Activated naive CD8-positive, alpha-beta T cell treated with anti-CD3 and anti-CD28 coated beads, Interleukin-2, amount 50 U/mL, for 16 hours (primary cell): ENCODE measurements at places on chromosomes 13 and 19.
A peak's percentile ranks its signal among the peaks of the same experiment; 100 is the strongest.

GRCh38 chr13:41588899-41589298, 131.5 kb downstream of the RGCC start:
- no peak for DNase-seq

DNA sequence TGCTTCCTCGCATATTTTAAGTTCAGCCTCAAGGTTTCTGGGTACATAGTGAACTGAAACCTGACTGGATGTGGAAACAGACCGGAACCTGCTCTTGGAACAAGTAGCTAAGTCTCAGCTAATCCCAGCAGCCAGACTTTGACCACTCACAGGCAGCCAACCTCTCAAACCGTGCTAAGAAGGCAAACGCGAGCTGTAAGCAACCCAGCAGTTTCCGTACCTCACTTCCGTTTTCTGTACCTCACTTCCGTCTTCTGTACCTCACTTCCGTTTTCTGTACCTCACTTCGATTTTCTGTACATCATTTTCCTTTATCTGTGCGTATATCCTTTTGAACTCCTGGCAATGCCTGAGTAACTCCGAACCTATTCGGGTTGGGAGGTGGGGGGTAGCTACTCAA, 96.8 kb downstream of the SUCLA2 start:
- DNase-seq, result no peak

DNA sequence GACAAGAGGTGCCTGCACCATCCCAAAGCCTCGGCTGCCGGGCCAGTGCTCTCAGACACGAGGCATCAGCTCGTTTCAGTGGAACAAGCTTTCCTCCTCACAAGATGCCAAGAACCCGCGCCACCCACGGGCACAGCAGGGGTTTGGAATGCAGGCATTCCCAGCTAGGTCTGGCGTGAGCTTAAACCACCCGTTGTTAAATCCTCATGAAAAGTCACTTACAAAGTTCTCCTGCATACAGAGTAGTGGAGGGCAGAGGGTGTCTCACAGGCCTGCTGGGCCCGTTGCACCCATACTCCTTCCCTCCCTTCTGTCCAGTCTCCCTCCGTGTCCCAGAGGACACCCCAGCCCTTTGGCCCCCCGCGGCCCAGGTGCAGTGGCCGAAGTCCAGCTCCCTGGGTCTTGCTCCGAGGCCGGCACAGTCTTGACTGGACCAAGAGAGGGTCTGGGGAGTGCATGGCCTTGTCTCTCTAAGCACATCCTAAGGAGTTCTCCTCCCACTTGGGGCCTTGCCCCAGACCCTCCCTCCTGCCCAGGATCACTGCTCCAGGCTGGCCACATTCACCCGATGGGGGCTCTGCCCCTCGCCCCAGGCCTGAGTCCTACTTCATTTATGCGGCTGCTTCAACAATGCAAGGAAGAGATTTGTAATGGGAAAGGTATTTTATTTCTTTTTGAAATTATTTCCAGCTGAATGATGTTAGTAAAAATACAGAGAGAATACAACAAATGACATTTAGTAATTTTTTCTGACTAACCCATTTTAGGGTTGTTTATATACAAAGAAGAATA, 35.2 kb upstream of the GRTP1 start:
- DNase-seq, result no peak

DNA sequence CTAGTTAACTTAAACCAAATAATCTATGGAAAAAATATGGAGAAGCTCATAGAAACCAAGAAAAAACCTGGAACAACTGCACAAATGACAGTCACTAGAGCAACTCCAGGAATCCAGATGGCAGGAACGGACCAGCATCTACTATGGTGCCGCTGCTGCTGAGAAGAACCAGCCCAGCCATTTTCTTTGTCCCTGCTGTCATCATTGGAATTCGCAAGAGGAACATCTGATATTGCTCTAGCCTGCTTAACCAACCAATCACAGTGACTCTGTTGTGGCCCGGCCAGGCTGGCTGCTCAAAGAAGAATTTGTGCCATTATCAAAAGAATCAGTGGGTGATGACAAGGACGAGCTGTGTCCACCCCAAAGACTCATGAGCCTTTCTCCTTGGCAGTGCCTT, 33.1 kb upstream of the CEBPA start:
- no peak for DNase-seq

DNA sequence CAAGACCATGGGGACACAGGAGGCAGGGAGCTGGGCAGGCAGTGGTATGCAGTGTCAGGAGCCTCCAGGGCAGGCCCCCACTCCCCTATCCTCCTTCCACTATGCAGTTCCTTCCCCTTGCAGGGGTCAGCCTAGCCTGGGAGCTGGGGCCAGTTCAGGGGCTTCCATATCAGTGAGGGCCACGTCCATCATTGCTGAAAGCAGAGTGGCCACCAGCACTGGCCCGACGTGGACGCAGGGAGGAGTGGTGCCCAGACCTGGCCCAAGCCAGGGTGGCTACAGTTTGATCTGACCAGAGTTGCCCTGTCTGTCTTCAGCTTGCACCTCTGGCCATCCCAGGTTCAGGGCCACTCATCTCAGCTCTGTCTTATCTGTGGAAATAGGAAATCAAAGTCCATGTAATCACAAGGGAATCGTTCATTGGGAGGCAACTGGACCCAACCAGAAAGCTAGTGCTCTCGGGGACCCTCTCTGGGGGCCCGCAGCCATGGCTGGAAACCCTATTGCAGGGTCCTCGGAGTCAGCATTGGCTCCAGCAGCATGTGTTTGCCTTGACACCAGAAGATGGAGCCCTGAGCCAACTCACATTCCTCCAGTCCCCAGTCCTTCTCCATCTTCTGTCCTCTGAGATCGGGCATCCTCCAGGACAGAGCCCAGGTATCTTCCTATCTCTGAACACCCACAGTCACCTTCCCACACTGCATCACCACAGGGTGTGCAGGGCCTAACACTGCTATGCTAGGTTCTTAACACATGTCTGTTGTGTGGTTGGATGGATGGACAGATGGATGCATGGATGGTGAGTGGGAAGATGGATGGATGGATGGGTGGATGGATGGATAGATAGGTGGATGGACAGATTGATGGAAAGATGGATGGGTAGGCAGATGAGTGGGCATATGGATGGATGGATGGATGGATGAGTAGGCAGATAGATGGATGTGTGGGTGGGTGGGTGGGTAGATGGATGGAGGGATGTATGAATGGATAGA, 75.7 kb upstream of the KCTD15 start:
- no peak for DNase-seq

DNA sequence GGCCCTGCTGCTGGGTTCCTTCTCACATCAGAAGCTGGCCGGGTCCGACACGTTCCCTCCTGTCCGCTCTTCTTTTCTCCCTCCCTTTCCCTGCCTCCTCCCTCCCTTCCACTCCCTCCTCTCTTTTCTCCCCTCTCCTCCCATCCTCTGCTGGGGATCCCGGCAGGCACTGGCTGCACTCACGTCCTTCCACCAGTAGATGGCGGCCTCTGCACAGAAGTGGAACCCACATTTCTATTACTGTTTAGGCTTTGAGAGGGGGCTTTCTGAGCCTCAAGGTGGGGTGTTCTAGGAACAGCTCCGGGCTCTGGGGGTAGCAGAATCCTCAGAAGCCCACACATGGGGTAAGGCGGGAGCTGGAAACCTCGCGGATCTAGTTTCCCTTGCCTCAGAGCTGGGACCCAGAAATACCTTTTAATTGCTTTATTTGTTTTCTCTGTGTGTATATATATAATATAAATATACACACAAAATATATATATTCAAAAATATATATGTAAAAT, 294.2 kb downstream of the ZNF536 start:
- no peak for DNase-seq

GRCh38 chr13:85808811-85809210, 9.6 kb upstream of the SLITRK6 start:
- no peak for DNase-seq

DNA sequence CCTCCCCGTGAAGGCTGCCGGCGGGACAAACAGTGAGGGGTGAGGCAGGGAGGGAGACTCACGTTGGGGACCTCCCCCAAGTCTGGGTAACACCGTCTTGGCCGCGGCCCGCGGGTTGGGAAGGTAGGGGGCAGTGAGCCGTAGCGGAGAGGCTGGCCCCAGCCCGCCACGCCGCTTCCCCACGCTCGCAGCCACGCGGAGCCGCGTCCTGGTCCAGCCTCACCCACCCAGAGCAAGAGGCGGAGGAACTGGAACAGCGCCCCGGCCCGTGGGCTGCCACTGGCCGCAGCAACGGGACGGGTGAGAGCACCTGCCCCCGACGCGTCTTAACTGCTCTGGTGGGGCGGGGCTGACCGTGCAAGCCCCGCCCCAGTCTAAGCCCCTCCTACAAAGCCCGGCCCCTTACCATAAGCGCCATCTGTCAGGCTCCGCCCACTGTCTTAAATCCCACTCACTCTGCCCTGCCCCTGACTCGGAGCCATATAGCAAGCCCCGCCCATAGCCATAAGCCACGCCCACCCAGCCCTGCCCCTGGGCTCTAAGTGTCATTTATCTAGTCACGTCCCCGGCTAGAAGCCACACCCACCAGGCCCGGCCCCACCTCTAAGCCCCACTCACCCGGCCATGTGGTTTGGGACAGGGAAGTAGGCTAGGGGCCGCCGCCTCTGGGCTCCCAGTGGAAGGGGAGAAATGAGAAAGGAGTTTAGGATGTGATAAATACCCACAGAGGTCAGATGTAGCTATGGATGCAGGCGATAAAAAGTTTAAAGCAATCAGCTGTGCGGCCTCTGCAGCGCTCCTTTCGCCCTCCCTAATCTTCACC, 2.1 kb upstream of the CCL25 start:
- DNase-seq, result peak; percentile 87

GRCh38 chr19:5751709-5752108, 31.3 kb downstream of the CATSPERD start:
- no peak for DNase-seq

GRCh38 chr13:102587916-102588315, 8.9 kb upstream of the TPP2 start:
- no peak for DNase-seq

GRCh38 chr13:92196591-92197256, 798.3 kb downstream of the GPC5 start:
- no peak for DNase-seq

- no peak for DNase-seq
These were observed 246.6 kb upstream of the MAB21L1 start for GRCh38 chr13:35723053-35723461.

GRCh38 chr19:16325641-16326400, 1.2 kb downstream of the KLF2 start:
- DNase-seq, result no peak

DNA sequence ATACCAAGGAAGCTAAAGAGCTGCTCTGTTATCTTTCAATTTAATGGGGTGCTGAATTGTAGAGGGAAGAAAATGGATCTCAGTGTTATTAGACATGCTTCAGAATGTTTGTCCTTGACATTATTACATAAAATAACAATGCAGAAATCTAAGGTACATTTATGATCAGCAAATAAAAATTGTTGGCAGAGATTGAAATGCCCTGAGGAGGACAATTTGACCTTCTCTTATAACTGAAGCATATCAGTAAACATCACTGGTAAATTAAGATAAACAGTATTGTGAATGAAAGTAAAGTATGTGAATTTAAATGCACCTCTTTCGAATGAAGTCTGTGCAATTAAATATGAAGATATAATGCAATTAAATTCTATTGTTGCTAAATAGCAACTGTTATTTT, 1362.1 kb upstream of the ATXN8OS start:
- DNase-seq, result no peak

GRCh38 chr13:114296902-114297301, 15.5 kb downstream of the UPF3A start:
- no peak for DNase-seq

DNA sequence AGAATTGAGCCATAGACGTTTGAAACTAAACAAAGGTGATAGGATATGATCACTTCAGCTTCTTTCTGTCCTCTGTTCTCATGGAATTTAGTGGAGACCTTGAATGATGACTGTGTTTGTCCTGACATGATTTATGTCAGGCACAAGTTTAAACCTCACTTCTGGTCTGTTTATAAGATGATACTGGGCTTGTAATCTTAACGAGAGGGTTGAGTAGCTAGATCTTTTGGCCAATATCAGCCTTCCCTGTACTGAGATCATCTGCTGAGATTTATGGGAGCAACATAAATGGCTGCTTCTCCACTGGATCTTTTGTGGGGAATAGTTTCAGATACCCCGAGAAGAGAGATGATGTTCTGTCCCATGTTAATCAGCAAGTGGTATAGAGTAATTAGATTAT, 121.8 kb upstream of the OBI1 start:
- no peak for DNase-seq

GRCh38 chr13:105202354-105202753, 1333.1 kb downstream of the EFNB2 start:
- no peak for DNase-seq

- DNase-seq, result no peak
These were observed 224.9 kb upstream of the STARD13 start for GRCh38 chr13:33510350-33510970.

DNA sequence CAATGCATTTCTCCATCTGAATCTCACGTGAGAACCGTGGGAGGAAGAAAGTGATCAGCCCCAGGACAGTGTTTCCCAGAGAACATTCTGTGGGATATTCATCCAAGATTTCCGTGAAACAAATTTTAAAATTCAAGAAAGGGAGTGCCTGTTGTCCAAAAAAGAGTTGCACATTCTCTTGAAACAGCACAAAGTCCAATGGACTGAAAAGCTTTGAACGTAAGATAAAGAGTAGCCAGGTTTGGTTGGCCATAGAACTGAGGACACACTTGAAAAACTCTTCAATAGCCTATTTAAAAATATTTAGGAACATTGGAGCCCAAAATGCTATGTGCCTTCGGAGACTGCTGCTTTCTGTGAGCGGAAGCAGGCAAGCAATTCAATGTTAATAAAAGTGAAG, 353.9 kb downstream of the MYO16 start:
- DNase-seq, result no peak

DNA sequence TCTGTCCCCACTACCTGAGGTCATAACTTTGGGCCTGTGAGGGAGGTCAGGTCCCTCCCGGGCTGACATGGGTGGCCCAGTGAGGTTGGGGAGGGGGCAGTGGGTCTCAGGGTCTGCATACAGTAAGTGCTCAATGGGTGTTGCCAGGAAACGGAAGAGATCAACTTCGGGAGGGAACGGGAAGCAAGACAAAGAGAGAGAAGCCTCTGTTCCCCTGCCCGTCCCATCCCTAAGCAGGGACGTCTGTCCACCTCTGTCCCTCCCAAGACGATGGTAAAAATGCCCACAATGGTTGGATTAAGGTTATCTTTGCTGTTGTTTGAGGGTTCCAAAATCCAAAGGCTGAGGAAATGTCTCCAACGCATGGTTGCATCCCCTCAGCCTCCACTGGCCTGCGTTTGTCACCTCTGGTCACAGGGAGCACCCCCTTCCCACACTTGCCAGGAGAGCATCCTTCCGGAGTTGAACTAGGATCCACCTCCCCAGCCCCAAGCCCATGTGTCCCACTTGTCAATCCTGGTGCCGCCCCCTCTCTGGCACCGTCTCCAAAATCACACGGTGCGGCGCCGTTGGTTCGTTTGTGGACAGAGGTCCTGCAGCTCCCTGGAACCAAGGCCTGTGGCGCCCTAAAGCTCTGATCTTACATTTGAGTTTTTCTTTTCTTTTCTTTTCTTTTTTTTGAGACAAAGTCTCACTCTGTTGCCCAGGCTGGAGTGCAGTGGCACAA, 774 bp upstream of the HOMER3 start:
- DNase-seq, result no peak
